ENCODE measurements at places on chromosomes 5 and 9.

DNA sequence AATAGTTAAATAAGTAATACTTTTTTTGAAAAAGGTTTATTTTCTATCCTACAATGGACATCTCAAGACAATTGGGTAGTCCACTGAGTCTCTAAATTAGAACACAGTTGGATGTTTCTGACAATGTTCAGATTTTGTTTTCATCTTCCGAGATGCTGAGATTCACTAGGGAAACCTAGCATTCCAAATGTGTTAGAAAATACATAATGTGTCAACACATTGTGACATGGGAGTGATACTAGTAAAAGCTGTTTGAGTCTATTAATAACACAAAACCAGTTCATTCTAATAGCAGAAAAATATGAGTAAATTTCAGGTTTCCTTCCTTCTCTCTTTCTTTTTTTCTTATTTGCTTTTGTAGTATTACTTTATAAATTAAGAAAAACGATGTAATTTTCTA is 68.2 kb upstream of the CDH10 start:
- DNase-seq: no peak

DNA sequence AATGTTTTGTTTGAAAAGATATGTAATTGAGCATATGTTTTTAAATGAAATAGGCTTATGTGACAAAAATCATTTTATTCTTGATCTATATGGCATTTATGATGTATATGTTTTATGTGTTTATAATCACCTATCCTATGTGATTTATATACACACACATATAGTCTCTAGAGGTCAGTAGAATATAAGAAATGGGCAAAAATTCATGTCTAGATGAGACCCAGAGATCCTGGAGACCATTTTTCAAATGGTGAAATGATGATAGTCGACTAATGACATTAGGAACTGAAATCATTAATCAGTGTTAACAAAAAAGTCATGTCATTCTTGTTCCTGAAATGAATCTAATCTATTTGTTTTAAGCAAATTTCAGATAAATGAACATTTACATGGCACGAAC is 709.2 kb upstream of the WWC1 start:
- DNase-seq: no peak

DNA sequence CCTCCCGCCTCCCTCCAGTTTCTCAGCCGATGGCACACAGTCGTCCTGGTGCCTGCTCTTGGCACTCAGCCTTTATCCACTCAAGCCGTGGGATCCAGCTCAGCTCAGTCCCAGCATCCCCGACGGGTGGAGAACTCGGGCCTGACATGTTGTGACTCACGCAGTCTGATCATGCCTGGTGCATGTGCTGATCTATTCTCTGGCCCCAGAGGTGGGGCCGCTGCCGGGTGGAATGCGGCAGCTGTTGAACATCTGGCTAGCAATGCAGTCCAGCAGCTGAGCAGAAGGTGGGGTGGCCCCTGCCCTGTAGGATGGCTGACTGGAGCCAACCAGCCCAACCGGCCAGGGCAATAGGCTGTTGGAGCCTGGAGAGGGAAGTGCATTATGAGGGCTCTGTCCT is 1.7 kb upstream of the AIF1L start:
- DNase-seq: no peak

DNA sequence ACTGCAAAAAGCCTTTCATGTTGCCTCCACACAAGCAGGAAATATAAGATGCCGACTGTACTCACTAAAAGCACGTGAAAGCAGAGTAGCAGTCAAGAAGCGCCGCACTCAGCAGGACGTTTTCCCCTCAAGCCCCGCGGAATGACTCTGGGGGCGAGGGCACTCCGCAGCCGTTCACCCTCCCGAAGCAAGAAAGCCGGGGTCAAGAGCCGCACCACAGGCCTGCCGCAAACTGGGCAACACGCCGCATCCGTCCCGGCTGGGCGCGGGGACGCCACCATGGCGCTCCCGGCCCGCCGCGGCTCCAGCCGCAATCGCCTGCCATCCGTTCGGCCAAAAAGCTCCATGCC is 364 bp downstream of the RPS6 start:
- no peak for DNase-seq
